CD4-positive, alpha-beta T cell treated with Interleukin-1 beta for 1 hour (primary cell): ENCODE measurements at places on chromosomes 5 and 9.

DNA sequence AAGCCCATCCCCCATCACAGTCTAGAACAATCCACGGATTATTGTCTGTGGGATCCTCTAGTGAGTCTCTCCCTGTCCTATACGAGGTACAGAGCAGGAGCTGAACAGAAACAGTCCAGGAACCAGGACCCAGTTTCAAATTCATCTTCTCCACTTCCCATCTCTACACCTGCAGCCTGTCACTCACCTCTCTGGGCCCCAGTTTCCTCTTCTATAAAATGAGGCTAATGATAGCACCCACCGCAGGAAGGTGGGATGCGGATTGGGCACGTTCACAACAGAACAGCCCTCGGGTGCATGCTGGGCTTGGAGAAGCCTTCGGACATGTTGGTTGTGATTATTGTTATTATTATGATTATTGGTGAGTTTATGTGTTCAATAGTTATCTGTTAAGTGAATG lies 78.5 kb downstream of the ANKRD33B start:
- no peak for DNase-seq

DNA sequence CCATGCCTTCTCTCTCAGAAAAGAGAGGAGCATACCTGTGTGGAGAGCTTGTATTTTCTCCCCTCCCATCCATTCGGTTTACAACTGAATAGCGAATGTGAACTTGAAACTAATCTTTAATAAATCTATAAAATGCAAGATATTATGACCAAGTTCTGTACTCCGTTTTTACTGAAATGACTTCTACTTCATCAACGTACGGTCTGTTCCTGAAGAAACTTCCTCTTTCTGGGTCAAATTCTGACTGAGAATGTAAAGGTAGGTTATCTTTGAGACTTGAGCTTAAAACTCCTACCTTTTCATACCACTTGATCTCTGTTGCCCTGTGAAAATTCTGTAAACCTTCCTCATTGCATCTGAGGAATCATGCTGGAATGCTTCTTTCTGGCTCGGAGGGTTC lies 4.2 kb upstream of the CTNNAL1 start:
- DNase-seq, result no peak

- DNase-seq, result no peak
Observed at GRCh38 chr9:87233899-87234455, 263.7 kb upstream of the DAPK1 start.

- DNase-seq, result peak; percentile 8
Observed at GRCh38 chr5:138241688-138242571, 28.8 kb upstream of the CDC23 start.

GRCh38 chr9:14913366-14913765 lies 3.1 kb upstream of the FREM1 start:
- no peak for DNase-seq

DNA sequence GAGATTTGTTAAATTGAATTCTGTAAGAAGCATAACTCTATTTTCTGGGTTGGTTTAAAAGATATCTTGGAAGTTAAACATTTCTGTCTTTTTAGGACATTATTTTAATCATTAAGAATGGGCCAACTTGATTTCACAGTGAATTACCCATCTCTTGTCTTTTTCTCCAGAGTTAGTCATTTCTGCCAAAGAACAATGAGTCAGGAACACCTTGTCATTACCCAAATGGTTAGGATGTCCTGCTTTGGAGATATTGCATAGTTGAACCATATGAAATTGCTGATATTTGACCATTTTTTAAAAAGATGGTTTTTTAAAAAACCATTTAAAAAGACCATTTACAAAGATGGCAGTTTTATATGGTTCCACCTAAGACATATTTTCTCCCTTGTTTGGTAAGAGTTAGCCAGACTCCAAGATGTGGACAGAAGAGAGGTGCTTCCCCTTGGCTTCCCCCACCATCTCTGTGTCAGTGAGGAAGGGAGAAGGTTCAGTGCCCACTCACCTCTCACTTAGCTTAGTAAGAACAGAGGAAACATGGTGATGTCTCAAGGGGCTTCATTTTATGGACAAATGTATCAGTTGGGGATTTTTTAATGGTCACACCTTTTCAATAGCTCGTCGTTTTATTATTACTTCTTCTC lies 103.0 kb downstream of the PCSK1 start:
- DNase-seq, result no peak

- no peak for DNase-seq
Observed at GRCh38 chr5:81606150-81606549, 144.7 kb downstream of the SSBP2 start.

- DNase-seq, result no peak
Observed at GRCh38 chr9:99964336-99964735, 57.9 kb downstream of the STX17 start.

DNA sequence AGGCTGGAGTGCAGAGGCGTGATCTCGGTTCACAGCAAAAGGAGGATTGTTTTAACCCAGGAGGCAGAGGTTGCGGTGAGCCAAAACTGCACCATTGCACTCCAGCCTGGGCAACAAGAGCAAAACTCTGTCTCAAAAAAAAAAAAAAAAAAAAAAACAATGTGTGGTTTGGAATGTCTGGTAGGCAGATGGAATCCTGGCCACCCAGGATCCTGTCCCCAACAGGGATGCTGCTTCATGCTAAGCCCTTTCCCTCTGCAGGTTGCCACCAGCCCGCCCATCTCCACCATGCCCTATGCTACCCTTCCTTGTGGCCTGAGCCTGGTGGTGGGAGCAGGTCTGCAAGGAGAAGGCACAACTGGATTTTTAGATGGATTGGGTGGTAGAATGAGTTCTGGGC lies 129.7 kb upstream of the HAND1 start:
- no peak for DNase-seq

- DNase-seq, result no peak
Observed at GRCh38 chr5:174751154-174752000, 27.0 kb downstream of the MSX2 start.

DNA sequence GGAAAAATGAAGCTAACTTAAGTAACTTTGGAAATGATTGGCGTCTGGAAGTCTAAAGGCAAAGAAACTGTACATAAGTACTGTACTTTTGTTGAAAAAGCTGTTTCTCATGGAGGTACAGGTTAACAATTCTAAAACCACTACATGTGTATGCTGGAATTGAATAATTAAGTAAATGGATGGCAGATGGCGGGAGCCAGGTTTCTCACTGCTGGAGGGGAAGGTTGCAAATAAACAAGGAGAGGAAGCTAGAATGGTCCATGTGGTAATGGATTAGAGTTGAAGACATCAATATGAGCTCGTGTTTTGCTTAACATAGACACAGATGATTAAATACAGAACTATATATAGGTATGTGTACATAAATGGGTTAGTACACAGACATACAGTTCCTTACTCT lies 43.2 kb upstream of the ASTN2 start:
- DNase-seq, result no peak

DNA sequence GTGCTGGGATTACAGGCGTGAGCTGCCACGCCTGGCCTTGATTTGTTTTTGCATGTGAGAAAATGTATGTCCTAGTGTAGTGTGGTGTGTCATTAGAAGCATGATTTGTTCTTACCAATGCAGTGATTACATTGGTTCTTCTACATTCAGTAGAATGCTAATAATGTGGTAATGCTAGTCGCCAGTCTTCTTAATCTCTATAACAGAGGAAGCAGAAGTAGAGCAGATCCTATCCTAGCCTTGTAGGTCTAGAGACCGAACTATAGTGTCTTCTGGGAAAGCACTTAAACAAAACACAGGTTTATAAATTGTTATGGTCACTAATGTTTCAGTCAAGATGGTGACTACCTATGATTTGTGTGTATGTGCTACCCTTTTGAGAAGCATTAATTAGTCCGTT lies 197.5 kb upstream of the DMRT1 start:
- DNase-seq, result no peak

DNA sequence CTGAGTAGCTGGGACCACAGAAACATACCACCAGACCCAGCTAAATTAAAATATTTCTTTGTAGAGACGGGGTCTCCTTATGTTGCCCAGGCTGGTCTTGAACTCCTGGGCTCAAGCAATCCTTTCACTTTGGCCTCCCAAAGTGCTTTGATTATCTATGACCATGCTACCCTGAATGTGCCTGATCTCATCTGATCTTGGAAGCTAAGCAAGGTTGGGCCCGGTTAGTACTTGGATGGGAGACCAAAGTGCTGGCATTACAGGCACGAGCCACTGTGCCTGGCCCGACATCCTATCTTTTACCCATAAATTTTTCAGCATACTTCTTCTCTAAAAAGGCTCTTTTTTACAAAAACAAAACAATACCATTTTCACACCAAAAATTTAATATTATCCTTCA lies 137.0 kb upstream of the LRRTM2 start:
- DNase-seq, result no peak

DNA sequence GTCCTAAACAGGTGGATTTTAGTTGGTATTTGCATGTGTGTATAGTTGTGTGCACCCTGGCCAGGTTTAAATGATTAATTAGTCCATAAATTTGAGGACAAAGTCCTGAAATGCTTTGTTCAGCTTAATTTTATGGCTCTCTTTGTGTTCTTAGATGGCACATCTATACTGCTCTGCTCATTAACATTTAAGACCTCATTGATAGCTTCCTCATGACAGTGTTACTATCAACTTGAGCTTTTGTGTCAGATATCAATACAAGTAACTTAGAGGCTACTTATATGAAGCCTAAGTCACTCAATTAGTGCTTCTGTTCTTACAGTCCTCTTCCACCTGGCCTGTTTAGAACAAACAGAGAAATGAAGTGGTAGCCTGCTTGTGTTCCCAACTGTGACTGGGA lies 240.9 kb downstream of the TRPM3 start:
- no peak for DNase-seq

GRCh38 chr9:34555002-34555348 lies 32.2 kb upstream of the ENHO start:
- no peak for DNase-seq

DNA sequence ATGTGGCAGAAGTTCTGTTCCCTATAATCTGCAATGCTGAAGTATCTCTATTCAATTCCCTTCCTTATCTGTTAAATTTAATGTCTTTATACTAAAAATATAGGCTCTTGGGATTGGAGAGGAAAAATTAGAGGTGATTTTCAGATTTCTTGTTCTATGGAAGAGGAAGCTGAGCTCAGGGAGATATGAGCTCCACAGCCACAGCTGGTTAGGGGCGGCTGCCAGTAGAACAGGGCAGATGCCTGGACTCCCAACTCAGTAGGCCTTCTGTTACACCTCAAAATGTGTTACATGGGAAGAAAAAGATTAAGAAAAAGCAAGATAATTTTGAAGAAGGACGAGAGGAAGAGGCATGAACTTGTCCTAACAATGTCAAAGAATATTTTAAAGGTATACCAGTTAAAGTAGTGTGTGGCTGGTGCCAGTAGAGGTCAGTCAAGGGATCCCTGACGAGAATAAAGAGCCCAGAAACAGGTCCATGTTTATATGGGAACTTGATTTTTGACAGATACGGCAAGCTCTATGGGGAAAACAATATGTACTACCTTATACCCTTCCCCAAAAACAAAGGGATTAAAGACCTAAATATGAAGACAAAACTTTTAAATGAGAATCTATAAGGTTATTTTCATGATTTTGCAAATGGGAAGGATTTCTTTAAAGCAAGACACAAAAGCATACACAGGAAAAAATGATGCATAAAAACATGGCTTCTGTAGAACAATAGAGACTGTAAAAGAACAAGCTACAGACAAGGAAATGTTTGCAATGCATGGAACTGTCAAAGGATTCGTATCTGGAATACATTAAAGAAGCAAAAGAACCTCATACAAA lies 28.7 kb downstream of the DNAJC21 start:
- DNase-seq, result no peak

- no peak for DNase-seq
Observed at GRCh38 chr5:37867654-37868053, 27.8 kb upstream of the GDNF start.

DNA sequence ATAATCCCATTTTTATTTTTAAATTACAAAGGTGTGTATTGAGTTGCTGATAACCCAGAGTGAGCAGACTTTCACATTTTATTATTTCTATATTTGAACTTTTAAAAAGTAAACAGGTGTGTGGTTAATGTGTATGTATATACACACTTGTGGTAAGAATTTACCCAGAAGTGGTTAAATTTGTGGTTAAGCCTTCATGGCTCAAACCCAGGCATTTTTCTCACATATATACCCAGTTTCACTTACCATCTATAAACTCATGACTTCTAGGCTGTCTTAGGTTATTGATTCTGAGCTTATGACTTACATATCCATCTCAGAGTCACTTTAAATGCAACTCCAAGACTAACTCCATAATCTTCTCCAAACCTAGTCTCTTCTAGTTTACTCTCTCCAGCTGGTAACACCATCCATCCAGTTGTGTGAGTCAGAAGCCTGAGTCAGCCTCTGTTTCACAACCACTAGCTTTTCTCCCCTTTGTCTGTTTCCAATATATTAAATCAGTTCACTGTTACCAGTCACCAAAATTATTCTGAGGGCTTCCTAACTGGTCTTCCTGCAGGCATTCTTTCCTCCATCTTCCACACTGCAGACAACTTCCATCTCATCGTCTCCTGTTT lies 20.2 kb downstream of the ZBED3 start:
- no peak for DNase-seq

DNA sequence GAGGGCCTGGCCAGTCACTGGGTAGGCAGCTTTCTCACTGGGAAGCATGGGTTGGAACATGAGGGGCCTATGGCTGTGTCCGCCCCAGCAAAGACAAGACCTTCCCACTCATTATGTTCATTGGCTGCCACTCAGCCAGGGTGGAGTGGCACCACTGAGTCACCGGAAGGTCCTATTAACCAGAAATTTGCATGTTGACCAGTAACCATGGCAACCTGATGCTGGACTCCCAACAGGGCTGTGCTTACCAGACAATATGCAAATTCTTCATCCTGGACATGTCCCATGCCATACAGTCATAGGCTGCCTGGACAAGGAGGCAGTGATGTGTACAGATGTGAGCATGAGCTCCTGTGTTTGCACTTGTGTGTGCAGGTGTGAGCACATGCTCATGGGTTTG lies 66.7 kb downstream of the PSD2 start:
- DNase-seq, result no peak

- no peak for DNase-seq
Observed at GRCh38 chr5:174844971-174845370, 120.6 kb downstream of the MSX2 start.

- peak; percentile 46 for DNase-seq
Observed at GRCh38 chr9:124894741-124895170, 32.8 kb downstream of the ARPC5L start.

DNA sequence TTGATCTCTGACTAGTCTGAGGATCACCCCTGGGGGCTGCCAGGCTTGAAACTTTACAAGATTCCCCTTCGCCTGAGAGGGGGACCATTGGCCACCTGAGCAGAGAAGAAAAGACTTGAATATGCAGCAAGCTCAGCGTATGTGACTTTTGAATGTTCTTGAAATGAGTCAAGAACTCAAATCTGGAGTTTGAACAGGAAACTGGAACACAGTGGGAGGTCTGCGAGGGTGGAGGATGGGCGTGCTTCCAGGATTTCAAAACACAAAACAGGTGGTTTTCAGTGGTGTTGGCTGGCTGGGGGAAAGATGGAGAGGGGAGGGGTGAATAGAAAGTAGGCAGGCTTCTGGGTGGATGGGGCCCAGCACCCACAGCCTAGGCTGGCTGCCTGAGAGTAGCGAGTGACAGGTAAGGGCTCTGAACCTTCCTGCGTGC lies 40.6 kb downstream of the TMEM174 start:
- no peak for DNase-seq

DNA sequence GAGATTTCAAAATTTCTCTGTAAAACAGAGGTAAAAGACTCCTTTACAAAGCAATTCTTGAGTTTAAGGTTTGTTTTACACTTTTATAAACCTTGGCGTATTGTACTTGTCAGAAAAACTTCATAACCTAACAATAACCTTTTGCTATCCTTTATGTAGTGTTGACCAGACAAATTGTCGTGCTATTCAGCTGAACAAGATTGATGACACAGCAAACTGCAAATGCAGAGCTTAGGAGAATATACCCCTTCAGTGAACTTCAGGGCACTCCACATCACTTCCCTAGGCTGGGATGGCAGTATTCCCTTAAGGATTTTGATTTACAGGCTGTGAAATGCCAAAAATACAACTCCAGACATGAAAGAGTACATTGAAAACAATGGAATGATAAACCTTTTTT lies 89.2 kb upstream of the CDH18 start:
- no peak for DNase-seq
